ENCODE measurements at places on chromosomes 11 and 22.

GRCh38 chr11:128587415-128587814, at the start of gene ETS1:
TSS of gene ETS1 (minus strand) at chr11:128587558. CDS start at chr11:128573130, 14,428 bp downstream.
- no peak for DNase-seq

- no peak for DNase-seq
These were observed 61.1 kb downstream of the QSER1 start for GRCh38 chr11:32953700-32954099.

GRCh38 chr11:76591416-76591815, 79.1 kb downstream of the LRRC32 start:
- DNase-seq = no peak

DNA sequence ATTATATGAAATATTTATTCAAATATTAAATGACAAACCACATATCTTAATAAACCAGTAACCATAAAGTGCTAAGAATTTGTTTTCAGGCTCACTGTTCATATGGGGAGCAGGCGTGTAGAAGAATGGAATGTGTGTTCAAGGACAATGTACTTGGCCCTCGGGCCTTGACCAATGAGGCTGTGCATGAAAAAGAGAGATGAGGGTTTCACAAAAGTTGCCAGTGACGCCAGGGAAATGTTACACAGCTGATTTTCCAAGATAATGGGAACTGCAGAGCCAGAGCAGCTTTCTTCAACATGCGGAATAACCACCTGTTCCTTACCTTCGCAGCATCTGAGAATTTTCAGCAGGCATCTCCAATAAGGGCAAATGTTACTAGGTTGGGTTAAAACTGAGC, 4.2 kb downstream of the SF1 start:
- no peak for DNase-seq

GRCh38 chr22:21446827-21447690, 20.1 kb upstream of the TMEM191C start:
- DNase-seq = no peak

Data from SHP77 treated with DMSO at 0.1 percent for 48 hours (cell line).